ENCODE measurements at places on chromosomes 3 and 15.

GRCh38 chr3:32937331-32937730 is 14.1 kb upstream of the CCR4 start:
- no peak for DNase-seq

DNA sequence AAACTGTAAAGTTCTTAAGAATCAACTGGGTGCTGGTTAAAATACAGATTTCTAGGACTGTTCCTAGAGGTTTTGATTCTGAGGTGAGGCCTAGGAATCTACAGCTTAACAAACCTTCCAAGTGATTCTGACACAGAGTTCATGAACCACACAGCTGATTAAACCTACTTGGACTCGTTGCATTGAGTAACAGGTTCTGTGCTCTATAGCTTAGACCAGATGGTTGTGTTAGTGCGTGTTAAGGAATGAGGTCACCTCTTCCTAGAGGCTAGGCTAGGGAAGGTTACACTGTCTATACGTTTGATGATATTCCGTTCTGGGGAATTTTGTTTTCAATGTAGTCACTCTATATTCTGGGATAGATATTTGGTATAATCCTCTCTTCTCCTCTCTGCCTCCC is 21.9 kb downstream of the EID1 start:
- DNase-seq, result no peak

DNA sequence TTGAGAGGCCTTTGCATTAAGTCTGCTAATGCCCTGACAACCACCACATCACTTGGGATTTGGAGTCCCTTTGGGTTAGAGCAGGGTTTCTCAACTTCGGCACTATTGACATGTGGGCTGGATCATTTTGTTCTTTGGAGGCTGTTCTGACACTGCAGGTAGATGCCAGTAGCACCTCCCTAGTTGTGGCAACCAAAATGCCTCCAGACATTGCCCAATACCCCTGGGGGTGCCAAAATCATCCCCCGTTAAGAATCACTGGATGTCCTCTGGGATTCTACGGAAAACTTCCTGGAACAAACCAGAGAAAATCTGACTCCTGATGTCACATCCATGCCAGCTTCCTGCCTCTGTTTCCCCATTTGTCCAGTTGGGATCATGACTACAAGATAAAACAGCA is 37.2 kb upstream of the BLM start:
- DNase-seq, result no peak

- DNase-seq, result no peak
These were observed 28.7 kb downstream of the ATRIP start for GRCh38 chr3:48475188-48475587.

DNA sequence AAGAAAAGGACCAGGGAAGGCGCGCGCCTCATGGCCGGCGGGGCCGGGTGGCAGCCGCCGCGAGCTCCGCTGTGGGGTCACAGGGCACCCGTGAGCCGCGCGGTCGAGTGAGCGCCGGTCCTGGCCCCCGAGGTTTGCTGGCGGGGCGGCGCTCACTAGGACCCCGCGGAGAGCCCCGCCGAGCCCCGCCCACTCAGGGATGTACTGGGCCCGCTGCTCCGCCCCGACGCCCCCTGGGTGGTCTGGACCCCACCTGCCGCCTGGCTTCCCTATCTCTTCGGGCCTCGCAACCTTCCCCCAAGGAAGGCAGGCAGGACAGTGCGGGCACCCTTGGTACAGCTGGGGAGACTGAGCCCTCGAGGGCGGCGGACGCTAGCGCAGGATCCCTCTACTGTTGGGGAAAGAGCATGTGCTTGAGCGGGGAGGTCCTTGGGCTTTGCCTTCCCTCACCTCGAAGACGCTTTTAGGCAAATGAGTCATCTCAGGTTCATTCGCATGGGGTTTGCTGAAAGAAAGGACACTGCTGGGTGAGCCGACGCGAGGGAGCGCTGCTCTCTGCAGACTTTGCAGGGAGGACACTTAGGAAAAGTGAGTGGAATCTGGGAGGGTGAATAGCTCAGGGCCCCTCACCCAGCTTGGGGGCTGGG is at the start of gene CHRNB4:
Gene CHRNB4 (minus strand): TSS at position 109 of the 647 bp plus-strand sequence. CDS start 77 bp downstream, at position 32.
- DNase-seq, result no peak
